SW 1271 (cell line): ENCODE measurements at places on chromosomes 2 and 18.

GRCh38 chr2:64809216-64809615, 155.5 kb upstream of the SERTAD2 start:
- no peak for DNase-seq

GRCh38 chr2:24806661-24807036, 13.4 kb downstream of the CENPO start:
- DNase-seq = no peak

DNA sequence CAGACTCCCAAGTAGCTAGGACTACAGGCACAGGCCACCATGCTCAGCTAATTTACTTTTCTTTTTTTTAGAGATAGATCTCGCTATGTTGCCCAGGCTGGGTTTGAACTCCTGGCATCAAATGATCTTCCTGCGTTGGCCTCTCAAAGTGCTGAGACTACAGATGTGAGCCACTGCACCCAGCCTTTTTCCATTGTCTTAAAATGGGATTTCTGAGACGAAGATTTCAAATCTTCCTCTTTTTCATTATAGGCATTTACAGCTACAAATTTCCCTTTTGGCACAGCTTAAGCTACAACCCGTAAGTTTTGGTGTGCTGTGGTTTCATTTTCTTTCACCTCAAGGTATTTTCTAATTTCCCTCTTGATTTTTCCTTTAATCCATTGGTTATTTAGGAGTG, 8.6 kb downstream of the GNLY start:
- DNase-seq = no peak

DNA sequence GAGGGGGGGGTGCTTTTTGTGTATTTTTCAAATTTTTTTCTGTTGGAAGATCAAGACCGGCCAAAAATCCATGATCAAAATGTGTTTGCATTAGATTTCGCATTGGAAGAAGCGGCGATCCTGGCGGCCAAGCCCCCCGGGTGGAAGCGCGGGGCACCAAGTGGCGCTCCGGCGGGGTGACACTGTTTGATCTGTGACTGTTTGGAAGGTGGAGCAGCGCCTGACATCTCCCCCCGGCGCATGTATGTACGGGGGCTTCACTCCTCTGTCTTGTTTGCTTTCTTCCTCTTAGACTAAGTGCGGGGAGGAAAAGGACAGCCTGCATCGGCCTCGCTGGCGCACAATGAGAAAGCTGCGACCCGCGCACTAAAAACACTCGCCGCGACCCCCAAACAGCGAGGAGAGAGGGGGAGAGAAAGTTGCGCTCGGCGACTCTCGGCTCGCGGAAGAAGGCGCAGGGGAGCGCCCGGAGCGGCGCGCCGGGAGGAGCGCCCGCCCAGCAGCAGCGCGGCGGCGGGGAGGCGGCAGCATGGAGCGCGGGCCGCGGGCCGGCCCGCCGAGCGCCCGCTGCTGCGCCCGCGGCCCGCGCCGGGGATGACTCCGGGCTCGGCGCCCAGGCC, 515 bp downstream of the TSHZ1 start:
- DNase-seq = no peak

GRCh38 chr2:168699844-168700417, 102.5 kb upstream of the NOSTRIN start:
- no peak for DNase-seq

GRCh38 chr2:63051042-63051794, 588 bp downstream of the OTX1 start:
- no peak for DNase-seq

DNA sequence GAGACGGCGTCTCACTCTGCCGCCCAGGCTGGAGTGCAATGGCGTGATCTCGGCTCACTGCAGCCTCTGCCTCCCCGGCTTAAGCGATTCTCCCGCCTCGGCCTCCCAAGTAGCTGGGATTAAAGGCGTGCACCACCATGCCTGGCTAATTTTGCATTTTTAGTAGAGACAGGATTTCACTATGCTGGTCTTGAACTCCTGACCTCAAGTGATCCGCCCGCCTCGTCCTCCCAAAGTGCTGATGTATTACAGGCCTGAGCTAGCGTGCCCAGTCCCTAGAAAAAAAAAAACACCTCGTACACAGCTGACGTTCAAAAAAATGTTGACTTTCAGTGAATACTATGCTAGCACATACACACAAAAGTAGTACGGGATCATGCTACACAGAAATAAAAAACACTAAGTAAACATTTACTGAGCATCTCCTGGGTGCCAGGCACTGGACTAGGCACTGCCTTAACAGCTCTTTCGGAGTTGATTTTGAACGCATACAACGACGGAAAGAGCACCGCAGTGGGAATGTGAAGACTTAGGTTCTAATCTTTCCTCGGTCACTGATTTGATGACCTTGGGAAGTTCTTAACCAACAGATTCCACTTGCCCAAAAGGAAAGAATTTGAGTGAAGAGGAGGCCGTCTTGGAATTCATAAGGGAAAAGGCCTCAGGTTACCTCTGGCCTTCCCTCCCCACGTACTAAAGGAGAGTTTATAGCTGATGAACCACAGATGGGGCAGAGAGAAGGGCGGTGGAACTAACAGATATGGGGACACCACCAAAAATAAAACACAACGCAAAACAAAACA, 1.1 kb downstream of the DNAJC27 start:
- no peak for DNase-seq

DNA sequence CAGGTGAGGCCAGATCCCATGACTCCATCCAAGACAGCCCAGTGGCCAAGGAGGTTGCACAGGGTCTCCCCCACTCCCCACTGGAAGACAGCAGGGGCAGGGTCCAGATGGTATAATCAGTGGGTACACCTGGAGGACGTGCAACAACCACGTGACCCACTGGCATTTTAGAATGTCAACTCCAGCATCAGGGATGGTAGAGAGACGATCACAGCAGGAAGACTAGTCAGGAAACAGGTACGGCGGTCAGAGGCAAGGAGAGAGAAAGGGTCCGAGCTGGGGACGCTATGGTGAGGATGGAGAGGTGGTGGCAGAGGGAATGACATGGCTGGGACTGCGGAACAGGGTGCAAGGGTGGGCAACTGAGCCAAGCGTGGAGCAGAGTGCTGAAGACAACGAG, 23.0 kb downstream of the SERTAD2 start:
- no peak for DNase-seq

- no peak for DNase-seq
Observed at GRCh38 chr2:16960579-16960978, 294.9 kb upstream of the CYRIA start.

- DNase-seq = no peak
Observed at GRCh38 chr18:10477863-10478260, 23.4 kb downstream of the APCDD1 start.

DNA sequence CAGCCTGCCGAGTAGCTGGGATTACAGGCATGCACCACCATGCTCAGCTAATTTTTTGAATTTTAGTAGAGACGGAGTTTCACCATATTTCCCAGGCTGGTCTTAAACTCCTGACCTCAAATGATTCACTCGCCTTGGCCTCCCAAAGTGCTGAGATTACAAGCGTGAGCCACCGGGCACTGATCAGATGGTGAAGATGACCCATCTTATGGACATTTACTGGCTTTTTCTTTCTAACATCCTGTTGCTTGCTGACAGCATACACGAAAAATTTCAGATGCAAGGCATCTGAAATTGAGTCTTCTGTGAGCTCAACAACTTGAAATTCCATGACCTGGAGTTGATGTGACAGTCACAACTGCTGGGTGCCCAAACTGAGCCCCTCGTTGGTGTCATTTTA, 859.5 kb upstream of the CNTNAP5 start:
- no peak for DNase-seq

GRCh38 chr2:106996171-106996769, 110.3 kb upstream of the ST6GAL2 start:
- DNase-seq = no peak

DNA sequence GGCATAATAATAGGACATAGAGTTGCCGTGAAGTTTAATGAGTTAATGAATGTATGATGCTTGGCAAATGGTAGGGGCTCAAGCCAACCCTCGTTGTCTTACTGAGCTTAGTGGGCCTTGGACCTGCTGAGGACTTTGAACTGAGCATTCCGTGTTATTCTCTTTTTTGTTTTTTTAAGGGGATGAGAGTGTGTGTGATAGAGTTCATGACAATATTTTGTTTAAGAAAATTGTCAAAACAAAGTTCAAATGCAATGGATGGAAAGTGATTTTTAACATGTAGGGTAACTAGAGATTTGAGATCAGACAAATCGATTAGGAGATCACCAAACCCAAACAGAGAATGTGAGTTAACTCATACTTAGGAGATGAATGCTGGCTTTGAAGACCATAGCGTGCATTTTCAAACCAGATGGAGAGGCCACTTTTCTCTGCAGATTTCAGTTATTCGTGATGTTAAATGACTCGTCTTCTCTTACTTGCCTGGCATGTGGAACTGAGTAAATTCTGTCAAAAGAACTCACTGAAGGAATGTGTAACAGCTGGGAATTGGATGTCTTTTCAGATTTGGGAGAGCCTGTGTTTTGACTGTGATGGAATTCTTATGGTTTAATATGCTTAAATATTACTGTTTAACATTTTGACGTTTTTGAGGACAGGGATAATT, 88.7 kb downstream of the NEDD4L start:
- no peak for DNase-seq

DNA sequence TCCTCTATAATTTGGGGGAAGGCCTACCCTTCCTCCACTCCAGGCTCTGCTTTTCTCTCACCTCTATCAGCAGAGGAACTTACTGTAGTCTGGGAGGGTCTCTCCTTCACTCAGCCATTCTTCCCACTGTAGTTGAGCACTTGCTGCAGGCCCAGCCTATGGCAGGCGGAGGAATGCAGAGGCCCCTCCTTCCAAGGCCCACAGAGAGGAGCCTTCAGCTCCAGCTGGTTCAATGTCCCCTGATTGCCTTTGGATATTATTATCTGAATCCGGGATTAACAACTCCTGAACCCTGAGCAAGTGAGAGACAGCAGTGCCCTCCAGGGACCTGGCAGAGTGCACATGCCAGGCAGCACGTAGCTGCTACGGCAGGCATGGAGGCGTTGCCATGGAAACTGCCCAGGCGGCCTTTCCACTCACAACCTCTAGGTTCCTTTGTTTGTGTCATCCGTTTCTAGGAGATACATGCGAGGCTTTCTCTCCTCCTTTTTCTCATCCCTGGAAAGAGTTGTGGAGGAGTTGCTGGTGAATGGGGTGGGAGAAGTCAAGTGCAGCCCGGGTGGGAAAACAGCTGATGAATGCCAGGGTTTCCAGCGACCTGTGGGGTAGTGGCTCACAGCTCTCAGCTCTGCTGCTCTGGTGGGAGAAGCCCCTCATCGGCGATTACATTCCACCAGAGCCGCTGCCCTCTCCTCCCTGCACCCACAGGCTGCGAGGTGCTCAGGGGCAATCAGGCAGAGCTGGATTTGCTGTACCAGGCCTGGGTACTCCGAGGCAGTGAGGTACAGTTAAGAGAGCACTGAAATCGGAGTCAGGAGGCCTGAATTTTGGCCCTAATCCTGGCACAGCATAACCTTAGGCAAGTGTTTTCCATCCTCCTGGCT, 55.3 kb upstream of the HK2 start:
- DNase-seq = peak; percentile 20

DNA sequence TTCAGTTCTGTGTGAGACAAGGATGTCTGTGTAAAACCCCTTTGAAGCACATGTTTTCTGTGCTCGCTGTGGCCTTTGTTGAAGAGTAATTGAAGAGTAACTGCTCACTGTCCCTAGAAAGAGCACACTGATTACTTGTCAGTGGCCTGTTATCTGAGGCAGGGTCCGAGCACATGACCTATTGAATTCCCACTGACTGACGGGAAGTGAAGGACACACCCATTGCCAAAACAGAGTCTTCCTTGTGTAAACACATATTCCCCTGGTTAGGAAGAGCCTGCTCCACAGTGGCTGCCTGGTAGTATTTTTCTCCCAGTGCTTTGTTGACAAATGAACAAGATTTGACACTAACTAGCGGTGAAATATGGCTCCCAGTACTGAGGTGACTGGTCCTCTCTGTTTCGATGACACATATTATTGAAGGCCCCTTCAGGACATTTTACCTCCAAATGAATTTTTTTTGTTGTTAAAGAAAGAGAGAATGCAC, 148.5 kb upstream of the GYPC start:
- DNase-seq = no peak
